ENCODE measurements at places on chromosomes 12 and 14.

- DNase-seq = no peak
Measured at GRCh38 chr14:78758333-78758732, 588.2 kb downstream of the NRXN3 start.

DNA sequence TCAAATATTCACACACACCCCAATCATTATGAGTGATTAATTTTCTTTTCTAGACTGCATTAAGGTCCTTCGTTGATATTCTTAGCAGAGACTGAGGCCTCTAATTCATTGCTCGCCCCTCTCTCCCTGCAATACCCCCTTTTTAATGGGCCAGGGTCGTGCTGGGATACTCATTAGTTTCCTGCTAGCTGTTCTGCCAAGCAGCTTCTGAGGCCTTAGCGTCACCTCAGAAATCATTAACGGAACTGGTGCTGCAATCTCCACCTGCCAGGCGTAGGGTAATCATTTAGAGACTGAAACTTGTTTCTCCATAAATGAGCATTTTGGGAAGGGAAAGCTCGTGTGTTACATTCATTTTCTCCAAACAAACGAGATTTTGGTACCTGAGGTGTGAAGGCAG lies 1054.7 kb downstream of the GALC start:
- DNase-seq = no peak

- DNase-seq = no peak
Measured at GRCh38 chr12:51593539-51593938, 2.5 kb downstream of the SCN8A start.

DNA sequence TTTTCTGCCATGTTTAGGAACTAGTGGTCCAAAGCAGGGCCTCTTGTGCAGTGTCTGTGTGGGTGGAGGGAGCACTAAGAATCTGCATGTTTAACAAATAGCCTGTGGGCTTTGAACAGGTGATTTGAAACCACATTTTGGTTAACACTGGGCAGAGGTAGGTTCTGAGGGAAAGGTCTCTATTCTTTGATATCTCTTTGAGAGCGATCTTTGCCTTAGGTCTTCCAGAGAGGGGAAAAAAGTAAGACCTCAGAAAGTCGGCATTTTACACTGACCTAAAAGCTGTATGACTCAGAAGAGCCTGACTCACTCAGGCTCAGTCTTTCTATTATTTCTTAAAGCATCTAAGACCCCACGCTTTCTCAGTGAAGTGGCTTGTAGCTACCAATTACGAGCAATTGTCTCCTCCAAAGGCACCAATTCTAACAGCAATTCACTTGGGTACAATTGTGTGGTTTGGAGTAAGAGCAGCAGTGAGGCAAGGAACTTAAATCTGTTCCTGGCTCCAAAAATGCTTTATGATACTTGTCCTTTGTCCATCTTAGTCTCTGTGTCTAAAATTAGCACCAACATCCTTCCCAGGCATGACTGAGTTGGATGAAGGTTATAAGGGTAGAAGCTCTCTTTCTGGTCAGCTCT lies 8.8 kb downstream of the EIF2B2 start:
- DNase-seq = no peak

DNA sequence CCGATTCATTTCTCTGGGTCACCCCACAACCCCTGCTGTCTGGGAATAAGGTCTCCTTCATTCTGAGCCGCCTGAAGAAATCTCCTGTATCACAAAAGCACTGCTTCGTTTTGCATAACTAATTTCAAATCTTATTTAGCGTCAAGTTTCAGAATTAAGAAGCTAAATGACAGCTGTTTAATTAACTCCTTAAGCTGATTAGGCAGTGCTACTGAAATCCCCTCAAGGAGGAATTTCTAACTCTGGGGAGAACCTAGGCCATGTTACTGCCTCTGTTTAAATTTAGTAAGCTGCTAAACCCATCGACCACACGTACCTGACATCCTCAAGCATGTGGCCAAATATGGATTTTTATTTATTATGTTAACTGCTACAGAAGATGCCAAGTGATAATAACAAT lies 373.6 kb downstream of the GLT1D1 start:
- no peak for DNase-seq
